Occipital lobe (tissue), 3 donors: ENCODE measurements at places on chromosomes 5 and 9. TPM values are rescaled to one million over a fixed set of nuclear protein-coding genes. Genes with fewer than 3 reads are reported as not detected.

PCDHA13 gene
- total RNA-seq, result 20.9 TPM

SPINK9 gene
- not detected for total RNA-seq

DNA sequence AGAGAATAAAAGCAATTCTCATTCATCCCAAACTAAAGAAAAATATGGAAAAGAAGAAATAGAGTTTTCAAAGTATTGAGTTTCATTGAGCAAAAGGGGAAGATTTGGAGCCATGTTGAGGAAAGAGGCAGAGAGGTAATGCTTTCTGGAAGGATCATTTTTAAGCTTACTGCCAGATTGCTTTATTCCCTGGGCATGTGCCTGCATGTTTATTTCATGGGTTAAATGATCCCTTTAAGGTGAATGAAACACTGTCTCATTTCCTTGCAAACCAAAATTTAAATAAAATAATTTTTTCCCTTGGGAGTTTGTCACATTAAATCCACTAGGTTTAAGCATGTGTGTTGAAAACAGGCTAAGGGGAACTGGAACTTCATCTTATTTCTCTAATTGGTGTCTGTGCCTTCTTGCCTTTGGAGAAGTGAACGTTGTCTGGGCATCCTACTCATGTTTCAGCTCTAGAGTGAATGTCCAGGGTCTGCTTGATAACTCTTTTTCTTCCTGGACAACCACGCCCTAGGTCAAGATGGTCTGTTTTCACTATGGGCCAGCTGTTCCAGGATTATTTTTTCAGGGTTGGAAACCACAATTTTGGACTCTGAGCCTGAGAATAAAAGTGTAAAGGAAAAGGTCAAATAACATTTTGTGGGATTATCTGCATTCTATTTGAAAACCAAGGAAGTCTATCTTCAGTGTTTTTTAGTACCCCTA is 114.1 kb upstream of the ELL2 start:
- no peak for DNase-seq

- no peak for DNase-seq
Observed at GRCh38 chr9:122207096-122207495, 21.7 kb downstream of the LHX6 start.

DNA sequence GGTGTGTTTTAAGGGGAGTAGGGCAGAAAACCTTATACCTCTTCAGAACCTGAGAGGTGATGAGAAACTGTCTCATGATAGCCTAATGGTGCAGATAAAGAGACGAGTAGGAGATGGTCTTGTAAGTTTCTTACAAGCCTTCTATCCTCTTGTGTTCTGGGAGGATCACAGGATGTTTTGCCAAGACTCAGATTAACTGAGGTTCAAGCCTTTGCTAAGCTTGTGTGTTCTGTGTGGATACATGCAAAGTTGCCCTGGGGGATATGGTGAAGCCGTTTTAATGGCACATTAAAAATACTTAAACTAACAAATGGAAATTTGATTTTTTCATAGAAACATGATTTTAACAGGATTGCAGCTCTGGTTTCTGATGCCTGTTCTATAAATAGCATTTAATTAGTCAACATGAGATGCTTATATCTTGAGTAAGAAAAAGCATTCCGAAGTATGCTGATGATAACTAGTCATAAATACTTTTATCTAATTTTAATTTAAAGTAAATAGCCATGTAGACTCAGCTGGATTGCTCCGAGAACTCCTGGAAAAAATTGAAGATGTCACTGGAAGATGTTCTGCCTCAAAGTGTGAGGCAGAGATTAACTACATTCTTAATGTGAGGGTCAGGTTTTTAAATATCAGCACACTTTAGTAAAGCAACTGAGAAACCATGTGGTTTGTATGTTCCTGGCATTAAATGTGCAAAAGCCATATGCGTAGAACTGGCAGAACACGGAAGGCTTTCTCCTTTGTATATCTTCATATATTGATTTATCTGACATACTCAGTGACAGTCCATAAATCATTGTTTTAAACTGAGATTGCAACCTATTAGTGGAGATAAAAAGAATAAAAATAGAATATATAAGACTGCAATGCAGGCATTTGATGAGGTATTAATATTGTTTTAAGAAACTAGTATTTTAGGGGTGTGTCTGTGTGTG is 53.7 kb downstream of the IPO11 start:
- no peak for DNase-seq

GRCh38 chr9:85522459-85523092 is 219.2 kb downstream of the AGTPBP1 start:
- peak; percentile 81 for DNase-seq

- DNase-seq, result no peak
Observed at GRCh38 chr5:41519801-41520200, 9.4 kb upstream of the PLCXD3 start.

GRCh38 chr5:476102-476813 is 33.3 kb downstream of the EXOC3 start:
- DNase-seq, result no peak

- DNase-seq, result no peak
Observed at GRCh38 chr5:180289433-180289832, 2.5 kb downstream of the MAPK9 start.

DNA sequence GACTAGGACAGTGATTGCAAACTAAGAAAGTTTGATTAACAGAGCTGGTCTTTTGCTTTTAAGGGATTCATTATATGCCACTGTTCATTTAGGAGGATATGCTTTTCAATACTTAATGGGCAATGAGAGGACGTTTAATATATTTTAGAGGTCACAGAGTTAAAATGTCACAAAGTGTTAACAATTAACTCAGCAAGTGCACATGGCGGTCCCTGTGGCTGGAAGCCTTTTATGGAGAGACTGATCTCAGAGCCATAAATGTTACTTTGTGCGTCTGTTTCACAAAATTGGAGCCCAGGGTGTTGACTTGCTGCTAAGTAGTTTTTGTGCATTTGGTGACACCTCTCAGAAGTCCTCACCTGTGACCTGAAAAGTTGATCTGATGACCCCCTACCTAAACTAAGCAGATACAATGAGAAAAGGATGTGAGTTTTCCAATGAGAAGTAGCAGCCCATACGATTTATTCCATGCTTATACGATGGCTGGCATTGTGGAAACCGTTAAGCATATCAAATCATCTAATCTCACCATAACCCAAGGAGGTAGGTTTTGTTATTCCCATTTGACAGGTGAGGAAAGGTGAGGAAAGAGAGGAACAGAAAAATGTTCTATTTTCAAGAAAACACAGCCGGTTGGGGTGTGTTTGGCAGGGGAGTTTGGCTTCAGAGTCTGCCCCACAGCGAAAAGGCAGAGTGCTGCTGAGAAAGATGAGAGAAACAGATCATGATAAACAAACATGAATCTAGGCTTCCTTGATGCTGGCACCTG is 64.4 kb downstream of the CMYA5 start:
- DNase-seq, result no peak
